ENCODE measurements at places on chromosomes 2 and 18. TPM values are rescaled to one million over a fixed set of nuclear protein-coding genes. Genes with fewer than 3 reads are reported as not detected.

DNA sequence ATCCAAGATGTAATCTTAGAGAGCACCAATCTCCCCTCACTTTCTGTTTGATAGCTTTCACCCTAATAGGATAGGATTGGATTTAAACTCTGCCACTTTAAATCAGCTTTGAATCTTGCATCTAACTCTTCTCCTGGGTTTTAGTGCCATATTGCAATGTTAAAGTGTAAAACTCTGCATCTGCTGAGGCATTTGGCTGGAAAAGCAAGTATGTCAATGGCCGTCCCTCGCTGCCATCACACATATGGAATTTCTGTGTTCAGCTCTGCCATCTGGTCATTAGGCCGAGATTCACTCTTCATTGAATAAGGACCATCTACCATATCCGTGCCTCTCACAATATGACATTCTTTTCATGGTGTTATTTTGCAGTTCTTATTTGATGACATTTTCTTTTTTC, 728.1 kb upstream of the PIK3C3 start:
- no peaks in the 10 kb centered on the region for H3K27me3 ChIP-seq
- H3K4me3 ChIP-seq = no peak overlapping the region
- no peak overlapping the region for H3K27ac ChIP-seq
- H3K36me3 ChIP-seq = no peaks in the 10 kb centered on the region

NYAP2 gene
- not detected for total RNA-seq

DNA sequence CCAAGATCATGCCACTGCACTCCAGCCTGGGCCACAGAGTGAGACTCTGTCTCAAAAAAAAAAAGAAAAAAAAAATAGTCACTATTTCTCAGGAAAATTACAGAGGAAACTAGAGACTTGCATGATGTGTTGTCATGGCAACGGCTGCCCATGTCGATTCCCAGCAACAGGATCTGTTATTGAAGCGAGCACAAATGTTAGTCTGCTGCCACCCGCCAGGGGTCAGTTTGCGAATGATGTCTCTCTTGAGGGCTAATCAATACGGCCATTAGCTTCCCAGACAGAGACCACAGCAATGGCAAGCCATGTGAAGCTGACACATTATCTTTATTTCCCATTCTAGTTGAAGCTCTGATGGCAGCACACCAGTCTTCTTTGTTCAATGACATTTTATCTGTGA, 32.4 kb upstream of the ACYP2 start:
- H3K4me3 ChIP-seq = no peak overlapping the region
- peaks cover 8% of the 10 kb centered on the region for H3K4me1 ChIP-seq
- DNase-seq = no peak
- no peaks in the 10 kb centered on the region for H3K27me3 ChIP-seq
- no peak overlapping the region for H3K27ac ChIP-seq

FLACC1 gene
- total RNA-seq = 0.29 TPM

DNA sequence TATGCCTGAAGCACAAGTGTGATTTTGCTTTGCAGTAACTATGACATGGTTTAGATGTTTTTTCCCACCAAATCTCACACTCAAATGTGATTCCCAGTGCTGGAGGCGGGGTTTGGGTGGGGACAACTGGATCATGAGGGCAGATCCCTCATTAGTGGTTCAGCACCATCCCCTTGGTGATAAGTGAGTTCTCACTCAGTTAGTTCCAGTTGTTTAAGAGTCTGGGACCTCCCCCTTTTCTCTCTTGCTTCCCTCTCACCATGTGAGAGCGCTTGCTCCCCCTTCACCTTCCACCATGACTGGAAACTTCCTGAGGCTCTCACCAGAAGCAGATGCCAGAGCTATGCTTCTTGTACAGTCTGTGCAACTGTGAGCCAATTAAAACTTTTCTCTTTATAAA, 102.9 kb downstream of the NBAS start:
- H3K27me3 ChIP-seq = no peaks in the 10 kb centered on the region
- H3K36me3 ChIP-seq = peaks cover 2% of the 10 kb centered on the region
- peaks cover 2% of the 10 kb centered on the region for H3K4me1 ChIP-seq
- no peak for DNase-seq

CHRNG gene
- total RNA-seq = not detected

DNA sequence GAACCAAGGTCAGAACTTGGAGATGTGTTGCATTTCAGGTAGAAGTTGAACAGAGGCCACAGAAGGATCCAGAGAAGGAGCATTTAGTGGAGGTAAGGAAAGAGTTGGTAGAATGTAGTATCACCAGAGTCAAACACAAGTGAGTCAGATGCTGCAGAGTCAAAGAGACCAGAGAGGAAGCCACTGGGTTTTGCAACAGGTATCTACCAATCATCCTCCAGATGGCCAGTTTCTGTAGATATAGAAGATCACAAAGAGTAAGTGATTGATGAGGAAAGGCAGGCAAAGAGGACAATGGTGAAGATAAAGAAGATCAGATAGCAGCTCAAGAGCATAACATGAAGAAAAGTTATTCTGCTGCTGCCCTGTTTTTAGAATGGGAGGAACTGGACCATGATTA, 75.9 kb downstream of the GTF3C3 start:
- DNase-seq = no peak
- no peaks in the 10 kb centered on the region for H3K4me1 ChIP-seq
- H3K27me3 ChIP-seq = no peaks in the 10 kb centered on the region
- no peak overlapping the region for H3K27ac ChIP-seq
- H3K4me3 ChIP-seq = no peak overlapping the region

CHRNA1 gene
- total RNA-seq = not detected

DNA sequence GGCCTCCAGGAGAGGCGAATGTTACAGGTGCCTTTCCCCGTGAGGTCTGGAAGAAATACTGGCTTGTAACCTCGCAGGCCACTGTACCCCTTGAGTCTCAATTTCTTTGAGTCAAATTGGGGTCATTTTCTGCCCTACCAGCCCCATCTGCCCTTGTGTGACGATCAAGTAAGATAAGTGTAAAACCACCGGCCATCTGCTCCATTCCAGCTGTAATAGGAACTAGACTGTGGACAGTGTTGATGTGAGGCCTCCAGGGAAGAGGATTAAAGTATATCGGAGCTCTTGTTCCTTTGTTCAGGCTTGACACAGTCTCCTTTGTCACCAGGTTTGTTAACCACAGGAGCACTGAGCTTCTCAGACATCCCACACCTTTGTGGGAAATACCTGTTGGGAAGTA, 65.6 kb downstream of the MRPS9 start:
- DNase-seq = no peak
- no peaks in the 10 kb centered on the region for H3K27me3 ChIP-seq
- H3K4me3 ChIP-seq = no peak overlapping the region
- H3K4me1 ChIP-seq = no peaks in the 10 kb centered on the region
- no peak overlapping the region for H3K27ac ChIP-seq

- H3K36me3 ChIP-seq = peaks cover 20% of the 10 kb centered on the region
- H3K4me1 ChIP-seq = 0 out of 2 replicates have a peak, but pooled peaks cover 3% of the 10 kb centered on the region
- no peak overlapping the region for H3K27ac ChIP-seq
- H3K27me3 ChIP-seq = no peaks in the 10 kb centered on the region
- no peak for DNase-seq
Observed at GRCh38 chr2:24259316-24259715, 84.5 kb downstream of the FAM228A start.

DNA sequence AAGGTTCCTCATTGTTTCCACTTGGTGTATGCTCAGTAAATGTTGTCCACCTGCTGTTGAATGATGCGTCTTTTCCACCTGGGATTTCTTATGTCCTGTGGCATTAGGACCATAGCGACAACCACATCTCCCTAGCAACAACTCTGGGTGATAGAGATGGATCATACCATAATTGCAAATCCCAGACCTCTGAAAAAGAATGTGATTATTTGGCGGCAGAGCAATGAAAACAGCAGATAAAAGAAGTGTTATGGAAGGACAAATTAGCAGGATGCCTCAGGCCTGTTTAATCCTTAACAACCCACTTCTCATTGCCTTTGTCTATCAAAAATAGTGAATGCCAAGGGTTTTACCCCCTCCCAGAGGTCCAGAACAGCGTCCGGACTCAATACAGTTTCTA, 278.9 kb downstream of the TSN start:
- no peaks in the 10 kb centered on the region for H3K27me3 ChIP-seq
- no peak for DNase-seq
- H3K27ac ChIP-seq = no peak overlapping the region
- H3K4me1 ChIP-seq = no peaks in the 10 kb centered on the region

DNA sequence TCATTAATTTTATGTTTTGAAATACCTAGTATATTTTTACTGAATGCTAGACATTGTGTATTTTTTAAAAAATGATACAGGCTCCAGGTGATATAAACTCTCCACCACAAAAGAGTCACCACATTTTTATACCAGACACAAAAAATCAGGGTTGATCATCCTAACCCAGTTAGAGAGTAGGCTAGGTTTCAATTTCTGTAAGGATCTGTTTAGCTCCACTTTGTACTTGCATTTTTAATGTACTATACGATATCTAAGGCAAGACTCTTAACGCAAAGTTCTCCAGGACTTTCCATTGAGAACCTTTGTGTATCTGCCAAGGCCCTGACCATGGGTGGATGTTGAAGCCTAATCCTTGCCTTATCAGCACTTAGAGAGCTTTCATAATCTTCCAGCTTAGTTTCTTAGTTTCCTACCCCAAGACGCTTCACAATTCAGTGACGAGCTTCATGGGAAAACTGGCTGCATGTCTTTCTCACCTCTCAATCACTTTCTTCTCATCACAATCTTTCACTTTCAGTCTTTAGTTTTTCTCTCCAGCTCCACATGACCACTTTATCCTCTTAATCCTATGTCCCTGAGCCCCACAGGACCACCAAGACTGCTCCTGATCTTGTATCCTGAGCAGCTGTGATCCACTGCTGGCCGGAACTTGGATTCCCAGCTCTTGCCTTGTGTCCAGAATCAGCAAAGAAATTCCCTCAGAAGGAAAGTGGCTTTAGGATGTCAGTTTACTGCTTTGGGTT, 635.8 kb downstream of the RNF144A start:
- no peaks in the 10 kb centered on the region for H3K27me3 ChIP-seq
- H3K27ac ChIP-seq = no peak overlapping the region
- DNase-seq = no peak
- H3K36me3 ChIP-seq = no peaks in the 10 kb centered on the region
- no peak overlapping the region for H3K4me3 ChIP-seq

- H3K4me3 ChIP-seq = no peak overlapping the region
- H3K4me1 ChIP-seq = peaks cover 7% of the 10 kb centered on the region
- H3K27me3 ChIP-seq = 0 out of 2 replicates have a peak, but pooled peaks cover 2% of the 10 kb centered on the region
- DNase-seq = no peak
- H3K27ac ChIP-seq = no peak overlapping the region
- H3K36me3 ChIP-seq = no peaks in the 10 kb centered on the region
Observed at GRCh38 chr2:72846171-72847095, 20.6 kb upstream of the EXOC6B start.

- H3K27ac ChIP-seq = no peak overlapping the region
- no peak for DNase-seq
- no peaks in the 10 kb centered on the region for H3K36me3 ChIP-seq
- no peak overlapping the region for H3K4me3 ChIP-seq
Observed at GRCh38 chr18:62138461-62139235, 48.2 kb downstream of the PIGN start.

SERPINB11 gene
- total RNA-seq = not detected

- H3K27ac ChIP-seq = no peak overlapping the region
- H3K36me3 ChIP-seq = no peaks in the 10 kb centered on the region
- no peaks in the 10 kb centered on the region for H3K27me3 ChIP-seq
- no peak overlapping the region for H3K4me3 ChIP-seq
- H3K4me1 ChIP-seq = peaks cover 2% of the 10 kb centered on the region
- no peak for DNase-seq
Observed at GRCh38 chr2:159195697-159196096, 90.8 kb downstream of the WDSUB1 start.

DNA sequence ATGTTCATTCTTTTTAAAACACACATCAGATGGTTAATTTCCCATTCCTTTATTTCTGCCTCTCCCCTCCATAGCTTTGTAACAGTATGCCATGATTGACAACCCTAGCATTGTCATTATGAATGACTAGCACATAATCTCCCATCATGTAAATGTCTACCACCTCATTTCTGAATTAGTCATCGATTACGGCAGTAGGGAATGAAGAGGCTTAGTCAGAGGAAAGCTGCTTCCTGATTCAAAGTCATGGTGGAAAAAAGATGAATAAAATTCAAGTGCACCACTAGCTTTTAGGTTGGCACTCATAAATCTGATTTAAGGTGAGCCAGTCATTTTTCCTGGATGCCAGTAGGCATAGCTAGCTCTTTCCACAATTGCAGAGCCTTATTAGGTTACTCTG, 19.1 kb upstream of the ACMSD start:
- no peak overlapping the region for H3K4me3 ChIP-seq
- DNase-seq = no peak
- H3K27ac ChIP-seq = no peak overlapping the region
- no peaks in the 10 kb centered on the region for H3K36me3 ChIP-seq

DNA sequence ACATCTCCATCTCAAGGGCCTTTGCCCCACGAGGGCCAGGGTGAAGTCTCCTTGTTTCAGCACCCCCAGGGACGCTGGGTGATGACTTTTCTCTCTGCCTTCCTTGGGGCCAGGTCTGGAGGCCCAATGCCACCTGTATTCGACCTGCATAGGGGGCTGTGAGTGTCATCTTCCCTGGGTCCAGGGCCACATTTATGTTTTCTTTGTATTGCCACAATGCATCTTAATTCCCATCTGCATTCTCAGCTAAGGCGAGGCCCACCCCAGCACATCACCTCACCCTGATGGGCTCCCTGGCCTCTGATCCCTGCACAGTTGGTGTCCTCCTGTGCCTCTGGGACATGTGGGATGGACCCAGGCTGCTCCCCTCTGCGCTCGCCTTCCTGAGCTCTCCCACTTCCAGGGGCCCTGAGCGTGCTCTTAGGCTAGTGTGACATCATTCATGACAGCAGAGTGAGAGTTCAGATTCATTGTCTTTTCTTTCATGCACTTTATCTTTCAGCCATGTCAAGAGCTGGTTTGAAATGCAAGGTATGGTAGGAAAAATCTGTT, 122.0 kb upstream of the COPS8 start:
- H3K36me3 ChIP-seq = no peaks in the 10 kb centered on the region
- DNase-seq = no peak
- no peaks in the 10 kb centered on the region for H3K27me3 ChIP-seq
- no peaks in the 10 kb centered on the region for H3K4me1 ChIP-seq
- no peak overlapping the region for H3K4me3 ChIP-seq

- H3K4me3 ChIP-seq = no peak overlapping the region
- DNase-seq = no peak
- H3K36me3 ChIP-seq = peaks cover 23% of the 10 kb centered on the region
- no peak overlapping the region for H3K27ac ChIP-seq
- H3K27me3 ChIP-seq = no peaks in the 10 kb centered on the region
- H3K4me1 ChIP-seq = no peaks in the 10 kb centered on the region
Observed at GRCh38 chr2:85042330-85042729, 71.4 kb downstream of the KCMF1 start.

GRCh38 chr2:167575276-167575675, 672.1 kb downstream of the STK39 start:
- no peaks in the 10 kb centered on the region for H3K4me1 ChIP-seq
- H3K4me3 ChIP-seq = no peak overlapping the region
- DNase-seq = no peak
- H3K36me3 ChIP-seq = no peaks in the 10 kb centered on the region
- H3K27ac ChIP-seq = no peak overlapping the region

DNA sequence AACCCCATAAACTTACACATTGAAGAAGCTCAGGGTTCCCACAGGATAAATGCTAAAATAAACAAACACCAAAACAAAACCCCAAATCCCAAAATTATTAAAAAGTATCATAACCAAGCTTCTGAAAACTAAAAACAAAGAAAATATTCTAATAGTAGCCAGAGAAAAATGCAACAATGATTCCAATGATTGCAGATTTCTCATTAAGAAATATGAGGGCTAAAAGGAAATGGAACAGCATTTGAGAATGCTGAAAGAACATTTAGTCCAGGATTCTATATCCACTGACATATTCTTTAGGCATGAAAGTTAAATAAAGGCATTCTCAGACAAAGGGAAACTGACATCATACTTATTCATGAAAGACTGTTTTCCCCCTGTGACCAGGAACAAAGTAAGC, 212.4 kb downstream of the SLC4A10 start:
- H3K4me1 ChIP-seq = no peaks in the 10 kb centered on the region
- H3K27ac ChIP-seq = no peak overlapping the region
- no peaks in the 10 kb centered on the region for H3K36me3 ChIP-seq
- DNase-seq = no peak
- no peaks in the 10 kb centered on the region for H3K27me3 ChIP-seq
- H3K4me3 ChIP-seq = no peak overlapping the region

IL36G gene
- total RNA-seq = not detected

Measured in GM12878 (cell line).